ENCODE measurements at places on chromosomes 3 and 15.
A peak's percentile ranks its signal among the peaks of the same experiment; 100 is the strongest.

GRCh38 chr15:31399544-31400171 lies 73.0 kb downstream of the KLF13 start:
- no peak for DNase-seq

- DNase-seq: no peak
These were observed 307.4 kb upstream of the NR2F2 start for GRCh38 chr15:96023081-96023480.

DNA sequence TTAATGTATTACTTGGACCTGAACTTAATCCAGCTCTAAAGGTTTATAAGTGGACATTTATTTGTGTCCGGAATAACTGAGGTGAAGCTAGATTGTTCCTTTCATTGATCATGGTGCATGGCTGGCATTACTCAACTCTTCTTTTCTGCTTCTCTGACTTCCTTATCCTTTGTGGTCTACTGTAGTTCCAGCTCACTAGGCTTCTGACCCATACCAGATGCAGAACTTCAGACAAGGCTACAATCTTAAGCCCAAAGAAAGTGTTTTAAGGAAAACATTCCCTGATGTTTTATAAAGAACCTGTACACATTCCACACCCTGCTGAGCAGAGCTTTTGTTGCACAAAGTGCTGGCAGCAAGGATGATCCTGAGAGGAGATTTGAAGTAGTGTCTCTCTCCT lies 250.8 kb upstream of the TGFBR2 start:
- no peak for DNase-seq

- DNase-seq: no peak
These were observed 419.2 kb downstream of the OCA2 start for GRCh38 chr15:27679731-27680471.

DNA sequence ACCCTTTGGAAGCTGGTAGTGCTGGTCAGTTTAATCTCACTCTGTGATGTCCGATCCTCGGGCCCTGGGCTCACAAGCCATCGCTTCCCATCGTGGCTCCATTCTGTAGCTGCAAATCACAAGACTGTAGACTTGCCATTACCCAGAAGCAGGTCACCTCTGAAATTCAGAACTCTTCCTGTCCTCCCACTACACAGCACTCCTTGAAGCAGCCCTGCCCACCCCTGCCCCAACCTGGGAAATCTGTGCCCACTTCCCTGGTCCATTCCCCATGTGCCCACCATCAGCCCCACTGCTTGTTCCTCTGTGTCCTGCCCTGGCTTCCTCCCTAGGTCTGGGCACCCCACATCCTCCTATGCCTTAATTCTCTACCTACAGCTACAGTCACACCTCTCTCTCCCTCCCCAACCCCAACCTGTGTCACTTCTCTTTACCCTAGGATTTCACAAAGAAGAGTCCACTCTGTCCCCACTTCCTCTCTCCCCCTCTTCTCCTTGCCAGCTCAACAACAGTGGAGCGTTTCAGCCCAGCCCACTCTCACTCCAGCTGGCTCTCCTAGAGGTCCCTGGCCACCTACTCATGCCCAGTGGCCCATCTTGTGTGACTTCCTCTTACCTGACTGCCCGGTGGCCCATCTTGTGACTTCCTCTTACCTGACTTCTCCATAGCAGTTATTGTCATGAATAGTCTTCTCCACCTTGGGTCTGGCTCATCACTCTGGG lies 8.3 kb downstream of the ZNF710 start:
- DNase-seq: no peak

DNA sequence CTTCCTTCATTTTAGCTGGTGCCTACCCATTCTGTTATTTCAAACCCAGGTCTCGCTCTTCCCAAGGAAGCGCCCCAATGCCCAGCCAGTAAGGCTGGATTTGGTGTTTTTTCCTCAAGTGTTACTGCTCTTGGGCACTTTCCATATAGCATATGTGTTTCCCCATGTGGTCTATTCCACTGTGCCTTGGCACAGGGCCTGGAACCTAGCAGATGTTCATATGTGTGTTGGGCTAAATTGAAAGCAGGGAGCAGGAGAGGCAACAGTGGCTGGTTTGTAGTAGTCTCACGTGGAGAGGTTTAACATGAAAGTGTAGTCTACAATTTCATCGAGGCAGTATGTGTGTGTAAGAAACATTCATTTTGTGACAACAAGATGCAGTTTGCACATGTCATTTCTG lies 48.2 kb upstream of the TEX264 start:
- no peak for DNase-seq

DNA sequence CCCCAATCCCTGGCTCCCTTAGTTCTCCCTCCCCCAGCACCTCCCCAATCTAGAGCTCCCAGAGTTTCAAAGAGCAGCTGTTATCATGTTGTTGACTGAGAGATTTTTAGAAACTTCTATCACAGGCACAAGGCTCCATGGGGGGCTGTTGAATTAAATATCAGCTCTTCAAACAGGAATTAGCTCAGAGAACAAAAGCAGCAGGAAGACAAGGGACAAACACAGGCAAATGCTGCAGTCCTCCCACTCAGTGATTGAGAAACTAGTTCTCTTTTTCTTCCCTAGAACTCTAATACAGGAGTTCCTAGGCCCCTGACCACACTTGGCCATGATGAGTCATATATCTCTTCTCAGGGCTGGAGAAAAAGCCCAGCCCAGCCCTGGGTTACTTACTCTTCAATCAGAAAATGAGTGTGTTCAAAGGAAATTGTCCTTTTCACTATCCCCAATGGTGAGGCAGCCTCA lies 262.1 kb downstream of the IGSF11 start:
- DNase-seq: peak; percentile 5

GRCh38 chr3:42032693-42033349 lies 58.3 kb upstream of the TRAK1 start:
- peak; percentile 98 for DNase-seq

DNA sequence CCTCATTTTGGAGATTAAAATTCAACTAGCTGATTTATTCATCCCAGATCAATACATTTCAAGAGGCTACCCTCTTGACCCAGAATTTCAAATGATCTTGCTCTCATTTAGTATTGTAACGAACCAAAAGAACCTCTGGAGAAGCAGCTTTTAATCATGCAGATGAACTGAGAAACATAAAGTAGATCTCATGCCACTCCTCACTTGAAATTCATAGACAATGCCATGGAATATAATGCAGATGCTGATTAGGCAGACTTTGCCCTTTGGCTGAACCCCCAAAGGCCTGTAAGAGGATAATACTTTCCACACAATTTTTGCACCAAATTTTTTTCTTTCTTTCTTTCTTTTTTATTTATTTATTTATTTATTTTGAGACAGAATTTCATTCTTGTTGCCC lies 358.3 kb downstream of the NEK10 start:
- DNase-seq: no peak

GRCh38 chr3:5197022-5197421 lies 9.5 kb downstream of the EDEM1 start:
- peak; percentile 89 for DNase-seq

DNA sequence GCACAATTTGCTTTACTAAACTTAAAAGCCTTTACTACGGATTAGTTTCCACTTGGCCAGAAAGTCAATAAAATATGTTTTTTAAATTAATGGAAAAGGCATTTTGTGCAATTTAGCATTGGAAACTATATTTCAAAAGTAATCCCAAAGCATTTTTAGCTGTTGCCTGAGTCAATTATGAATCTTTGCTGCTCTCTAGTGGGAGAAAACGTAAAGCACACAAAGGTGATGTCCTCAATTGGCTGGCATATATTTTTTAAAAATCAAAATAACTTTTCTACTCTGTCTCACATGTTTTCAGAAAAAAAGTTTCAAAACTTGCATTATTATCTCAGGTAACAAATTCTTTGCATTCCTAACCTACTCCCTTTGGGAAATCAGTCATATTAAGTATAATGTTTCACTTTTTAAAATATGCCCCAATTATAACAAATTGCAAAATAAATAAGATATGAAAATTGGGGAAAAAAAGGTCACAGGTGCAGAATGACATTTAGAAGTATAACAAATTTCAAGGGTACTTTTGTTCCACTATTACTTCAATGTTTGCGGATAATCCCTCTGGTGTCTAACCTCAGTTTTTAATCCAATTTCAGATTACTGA lies 47.2 kb upstream of the TEX55 start:
- peak; percentile 26 for DNase-seq

GRCh38 chr15:62847900-62848489 lies 194.6 kb upstream of the TPM1 start:
- peak; percentile 54 for DNase-seq

GRCh38 chr3:57078635-57079473 lies 18.4 kb downstream of the SPATA12 start:
- peak; percentile 38 for DNase-seq

- DNase-seq: no peak
These were observed 465.2 kb downstream of the IL5RA start for GRCh38 chr3:2645001-2645400.

- no peak for DNase-seq
These were observed 34.7 kb upstream of the PDE8A start for GRCh38 chr15:84946772-84947489.

GRCh38 chr3:51245867-51246266 lies 139.2 kb upstream of the MANF start:
- DNase-seq: no peak

- DNase-seq: peak; percentile 55
These were observed 265.2 kb upstream of the TLE3 start for GRCh38 chr15:70362886-70363285.

- DNase-seq: no peak
These were observed 524.8 kb upstream of the TBL1XR1 start for GRCh38 chr3:177721864-177722785.

- DNase-seq: no peak
These were observed 20.4 kb downstream of the RETNLB start for GRCh38 chr3:108736821-108737220.

GRCh38 chr15:52351206-52351908 lies 55.8 kb upstream of the MYO5C start:
- no peak for DNase-seq

GRCh38 chr3:66425576-66426114 lies 75.2 kb downstream of the LRIG1 start:
- DNase-seq: no peak

DNA sequence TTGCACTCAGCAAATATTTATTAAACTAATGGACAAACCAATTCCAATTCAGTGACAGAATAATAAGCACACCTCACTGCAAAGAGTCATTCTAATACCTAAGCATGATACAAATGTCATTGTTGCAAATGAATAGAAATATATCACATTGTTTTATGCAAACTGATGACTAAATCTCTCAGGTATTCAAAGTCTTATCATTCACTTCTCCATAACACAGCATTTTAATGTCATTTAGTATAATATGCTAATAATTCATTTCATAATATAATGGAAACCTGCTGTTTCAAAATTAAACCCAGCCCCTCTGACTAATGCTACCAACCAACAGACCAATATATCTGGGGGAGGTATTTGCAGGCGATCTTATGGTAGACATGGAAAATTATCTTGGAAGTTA lies 71.8 kb downstream of the FGF7 start:
- DNase-seq: no peak

- no peak for DNase-seq
These were observed 627.3 kb downstream of the PLOD2 start for GRCh38 chr3:145533696-145534095.

- peak; percentile 85 for DNase-seq
These were observed 22.3 kb downstream of the CFAP92 start for GRCh38 chr3:128971421-128972100.

GRCh38 chr15:100926971-100927756 lies 8.0 kb downstream of the LRRK1 start:
- DNase-seq: no peak

GRCh38 chr15:85100186-85100937 lies 118.7 kb downstream of the PDE8A start:
- peak; percentile 17 for DNase-seq

DNA sequence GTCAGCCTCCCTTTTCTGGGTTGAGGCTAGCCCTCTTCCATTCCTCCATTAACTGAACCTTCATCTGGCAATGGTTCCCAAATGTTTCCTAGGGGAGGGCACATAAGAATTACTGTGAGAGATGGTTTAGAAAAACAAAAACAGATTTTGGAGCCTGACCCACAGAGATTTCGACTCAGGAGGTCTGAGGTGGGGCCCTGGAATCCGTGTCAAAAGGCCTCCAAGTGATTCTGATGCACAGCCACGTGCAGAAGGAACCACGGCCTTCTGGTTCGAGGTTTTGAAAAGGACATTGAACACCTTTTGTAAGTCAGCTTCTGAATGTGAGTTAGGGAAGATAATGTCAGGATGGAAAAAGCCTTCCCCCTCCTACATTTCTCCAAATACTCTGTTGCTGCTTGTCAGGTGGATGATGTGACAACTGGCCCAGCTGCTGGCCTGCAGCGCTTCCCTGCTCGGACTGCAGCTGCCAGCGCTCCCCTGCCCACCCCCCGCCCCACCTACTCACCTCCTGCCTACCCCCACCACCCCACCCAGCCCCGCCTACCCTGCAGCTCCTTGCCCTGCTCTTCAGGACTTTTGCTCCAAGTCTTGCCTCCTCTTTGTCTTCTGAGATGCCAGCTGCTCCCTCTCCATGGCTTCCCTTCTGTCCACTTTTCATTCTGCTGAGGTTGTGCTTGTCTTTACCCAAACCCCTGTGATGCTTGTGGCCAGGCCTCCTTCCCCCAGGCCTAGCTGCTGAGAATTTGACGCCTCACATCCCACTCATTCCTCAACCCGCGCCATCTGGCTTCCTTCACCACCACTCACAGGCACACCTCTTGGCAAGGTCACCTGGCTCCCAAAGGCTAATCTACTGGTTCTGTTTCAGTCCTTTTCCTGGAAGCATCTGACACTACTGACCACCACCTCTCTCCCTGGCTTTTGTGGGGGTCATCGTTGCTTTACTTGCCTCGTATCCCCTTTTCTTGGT lies 6.6 kb downstream of the EHD4 start:
- no peak for DNase-seq

DNA sequence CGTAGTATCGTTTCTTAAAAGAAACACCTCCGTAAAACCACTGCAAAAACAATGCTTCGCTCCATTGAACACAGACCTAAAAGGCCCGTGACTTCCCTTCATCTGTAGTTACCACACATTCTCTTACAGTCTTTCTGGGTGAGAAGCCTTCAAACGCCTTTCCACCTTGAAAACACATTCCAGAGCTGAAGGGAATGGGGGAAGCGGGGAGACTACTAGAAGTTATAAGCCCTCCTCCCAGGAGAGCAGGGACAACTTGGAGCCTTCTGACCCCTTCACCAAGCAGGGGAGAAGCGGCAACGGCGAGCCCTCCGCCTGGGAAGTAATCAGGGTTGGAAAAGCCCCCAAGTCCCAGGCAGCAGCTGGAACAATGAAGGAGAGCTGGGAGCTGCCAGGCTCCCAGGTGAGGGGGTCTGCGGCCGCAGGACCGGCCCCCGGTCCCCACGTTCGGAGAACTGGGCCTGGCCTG lies 461 bp downstream of the SECISBP2L start:
- peak; percentile 59 for DNase-seq

- DNase-seq: no peak
These were observed 958 bp downstream of the GLDN start for GRCh38 chr15:51342227-51342999.

- DNase-seq: no peak
These were observed 14.1 kb upstream of the APOD start for GRCh38 chr3:195597848-195598247.

DNA sequence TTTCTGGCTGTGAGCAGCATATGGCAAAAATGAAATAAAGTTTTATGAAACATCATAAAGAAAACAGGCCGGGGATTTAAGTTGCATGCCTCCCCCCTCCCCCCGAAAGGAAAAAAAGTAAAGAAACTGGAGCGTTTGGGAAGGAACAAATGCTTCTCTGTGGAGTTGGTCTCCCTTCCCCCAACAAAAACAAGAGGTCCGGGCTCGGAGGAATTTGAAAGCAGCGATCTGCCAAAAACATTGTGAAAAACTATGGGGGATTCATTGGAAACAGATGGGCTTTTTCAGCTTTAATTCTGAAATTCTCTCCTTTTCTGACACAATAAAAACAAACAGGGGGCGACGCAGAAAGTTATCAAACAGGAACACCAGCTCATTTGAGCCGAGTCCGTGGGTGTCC lies 17.0 kb downstream of the RGMA start:
- DNase-seq: peak; percentile 3

Measured in mesenchymal stem cell (in vitro differentiated cells and primary cell).